ENCODE measurements at places on chromosomes 11 and 22. TPM values are rescaled to one million over a fixed set of nuclear protein-coding genes. Genes with fewer than 3 reads are reported as not detected.

KMT5B gene
- total RNA-seq, result 21.7 TPM

SYT12 gene
- total RNA-seq, result 0.37 TPM

DRD4 gene
- 0.28 TPM for total RNA-seq

DNA sequence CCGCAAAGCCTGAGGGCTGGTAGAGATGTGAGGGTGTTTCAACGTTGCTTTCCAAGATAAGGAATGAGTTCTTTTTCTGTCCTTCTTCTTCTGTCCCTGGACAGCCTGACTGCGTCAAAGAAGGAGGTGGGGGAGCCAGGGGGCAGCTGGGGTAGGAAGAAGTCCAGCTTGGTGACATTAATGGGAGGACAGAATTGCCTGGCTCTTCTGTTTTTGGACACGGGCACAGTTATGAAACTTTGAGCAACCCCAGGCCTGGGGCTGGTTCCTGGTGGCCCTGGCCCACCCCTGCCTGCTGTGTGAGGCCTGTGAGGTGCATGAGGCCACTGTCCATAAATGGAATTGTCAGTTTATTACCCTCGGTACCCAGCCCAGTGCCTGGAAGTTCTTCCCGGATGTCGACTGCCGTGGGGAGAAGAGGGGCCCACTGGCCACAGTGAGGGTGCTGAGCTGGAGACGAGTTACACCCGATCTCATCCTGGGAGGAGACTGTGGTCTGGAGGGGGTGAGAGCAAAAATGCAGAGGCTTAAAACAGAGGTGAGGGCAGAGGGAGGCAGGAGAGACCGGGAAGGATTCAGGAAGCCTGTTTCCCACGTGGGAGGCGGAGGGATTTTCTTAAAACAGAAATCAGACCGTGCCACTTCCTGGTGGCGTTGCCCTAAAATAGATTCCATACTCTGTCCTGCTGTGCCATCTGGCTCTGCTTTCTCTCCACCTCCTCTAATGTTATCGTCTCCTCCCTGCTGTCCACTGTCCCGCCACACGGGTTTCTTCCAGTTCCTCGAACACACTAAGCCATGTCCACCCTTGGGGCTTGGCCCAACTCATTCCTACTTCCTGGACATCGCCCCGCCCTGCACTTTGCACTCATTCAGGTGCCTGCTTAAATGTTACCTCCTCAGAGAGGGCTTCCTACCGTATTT, 59.7 kb upstream of the RASD2 start:
- H3K4me1 ChIP-seq, result no peaks in the 10 kb centered on the region
- H3K27me3 ChIP-seq, result no peaks in the 10 kb centered on the region
- peak; percentile 12 for DNase-seq
- H3K27ac ChIP-seq, result no peak overlapping the region
- H3K36me3 ChIP-seq, result no peaks in the 10 kb centered on the region
- no peak overlapping the region for H3K4me3 ChIP-seq

GRCh38 chr22:18145676-18146388, 4.1 kb upstream of the USP18 start:
- H3K27me3 ChIP-seq, result no peaks in the 10 kb centered on the region
- no peaks in the 10 kb centered on the region for H3K4me1 ChIP-seq
- H3K4me3 ChIP-seq, result no peak overlapping the region
- no peaks in the 10 kb centered on the region for H3K36me3 ChIP-seq

DNA sequence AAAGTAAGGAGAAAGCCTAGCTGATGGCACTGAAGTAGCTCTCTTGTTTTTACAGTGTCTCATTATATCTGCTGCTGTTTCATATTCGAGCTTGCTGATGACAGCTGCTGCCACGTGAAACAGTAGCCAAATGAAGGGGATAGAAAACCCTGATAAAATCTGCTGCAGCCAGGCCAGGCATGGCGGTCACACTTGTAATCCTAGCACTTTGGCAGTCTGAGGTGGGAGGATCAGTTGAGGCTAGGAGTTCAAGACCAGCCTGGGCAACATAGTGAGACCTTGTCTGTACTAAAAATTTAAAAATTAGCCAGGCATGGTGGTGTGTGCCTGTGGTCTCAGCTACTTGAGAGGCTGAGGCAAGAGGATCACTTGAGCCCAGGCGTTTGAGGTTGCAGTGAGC, 13.4 kb downstream of the IFT46 start:
- no peak overlapping the region for H3K4me3 ChIP-seq
- no peaks in the 10 kb centered on the region for H3K4me1 ChIP-seq
- H3K27me3 ChIP-seq, result no peaks in the 10 kb centered on the region

DNA sequence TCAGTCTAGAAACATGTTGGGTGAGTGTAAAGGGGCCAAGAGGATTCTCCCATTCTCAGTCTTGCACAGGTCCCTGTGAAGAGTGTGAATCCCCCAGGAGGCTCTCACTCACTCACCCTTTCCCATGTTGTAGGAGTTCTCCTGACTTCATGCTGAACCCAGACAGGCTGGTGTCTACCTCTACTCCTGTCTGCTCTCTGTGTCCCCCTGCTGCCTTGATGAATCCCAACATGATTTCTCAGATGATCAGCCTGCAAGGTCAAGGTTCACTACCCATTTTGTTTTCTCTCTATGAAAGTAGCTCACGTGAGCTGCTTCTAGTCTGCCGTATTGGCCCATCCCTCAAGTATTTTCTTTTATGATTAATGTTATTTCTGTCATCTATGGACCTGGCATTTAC, 500.6 kb downstream of the ETS1 start:
- no peak overlapping the region for H3K27ac ChIP-seq
- no peak overlapping the region for H3K4me3 ChIP-seq
- H3K36me3 ChIP-seq, result no peaks in the 10 kb centered on the region
- H3K4me1 ChIP-seq, result no peaks in the 10 kb centered on the region
- no peaks in the 10 kb centered on the region for H3K27me3 ChIP-seq

DNA sequence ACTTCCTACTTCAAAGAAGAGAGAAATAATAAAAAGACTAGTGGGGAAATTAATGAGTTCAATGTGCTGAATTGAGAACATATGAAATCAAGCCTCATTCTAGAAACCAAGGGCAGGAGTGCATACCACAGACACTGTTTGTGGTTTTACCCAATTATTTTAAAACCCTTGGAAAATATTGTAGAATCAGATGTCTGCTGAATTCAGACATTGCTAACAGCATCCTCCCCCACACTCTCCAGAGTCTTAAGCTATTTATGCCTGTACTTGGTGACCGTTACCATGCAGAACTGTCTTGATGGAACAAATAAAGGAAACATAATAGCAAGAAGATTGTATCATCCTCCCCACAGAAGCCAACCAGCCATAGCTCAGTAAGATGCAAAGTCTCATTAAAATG, 850.1 kb downstream of the NTM start:
- H3K4me1 ChIP-seq, result no peaks in the 10 kb centered on the region
- no peak overlapping the region for H3K4me3 ChIP-seq
- H3K36me3 ChIP-seq, result no peaks in the 10 kb centered on the region
- H3K27me3 ChIP-seq, result no peaks in the 10 kb centered on the region
- no peak for DNase-seq

DNA sequence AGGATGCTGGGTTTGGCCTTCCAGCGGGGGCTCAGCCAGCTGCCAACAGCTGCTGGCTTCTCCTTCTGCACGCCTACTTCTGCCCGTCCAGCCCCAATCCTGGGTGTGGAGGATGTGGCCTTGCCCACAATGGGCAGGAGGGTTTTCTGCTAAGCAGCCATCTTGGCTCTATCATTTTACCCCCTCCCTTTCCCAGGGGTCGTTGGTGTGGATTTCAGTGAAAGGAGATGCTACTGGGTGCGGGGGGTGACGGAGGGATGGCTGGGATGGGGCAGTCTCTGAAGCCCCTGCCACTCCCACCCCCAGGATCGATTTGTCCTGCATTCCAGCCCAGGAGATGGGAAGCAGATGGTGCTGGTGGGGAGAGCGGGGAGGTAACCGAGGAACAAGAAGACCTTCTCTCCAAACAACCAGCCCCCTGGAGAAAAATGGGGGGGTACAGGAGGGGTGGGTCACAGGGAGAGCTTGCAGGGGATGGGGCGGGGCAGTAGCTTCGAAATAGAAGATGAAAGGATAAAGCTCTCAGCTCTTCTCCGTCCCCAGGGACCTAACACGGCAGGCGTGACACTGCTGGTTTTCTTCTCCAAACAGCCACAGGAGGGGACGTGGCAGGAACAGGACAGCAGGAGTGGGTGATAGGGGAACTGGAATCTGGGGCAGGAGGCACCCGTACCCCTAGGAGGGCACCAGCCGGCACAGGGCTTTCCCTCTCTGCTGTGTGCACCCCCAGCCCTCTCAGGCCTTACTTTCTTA, 68.9 kb downstream of the NECTIN1 start:
- H3K27me3 ChIP-seq, result no peaks in the 10 kb centered on the region
- no peak overlapping the region for H3K4me3 ChIP-seq
- DNase-seq, result no peak
- H3K27ac ChIP-seq, result no peak overlapping the region
- H3K4me1 ChIP-seq, result no peaks in the 10 kb centered on the region
- H3K36me3 ChIP-seq, result no peaks in the 10 kb centered on the region

- no peaks in the 10 kb centered on the region for H3K27me3 ChIP-seq
- H3K36me3 ChIP-seq, result no peaks in the 10 kb centered on the region
- H3K4me3 ChIP-seq, result no peak overlapping the region
- no peaks in the 10 kb centered on the region for H3K4me1 ChIP-seq
These were observed 60.4 kb upstream of the CD5 start for GRCh38 chr11:61041755-61042518.

DNA sequence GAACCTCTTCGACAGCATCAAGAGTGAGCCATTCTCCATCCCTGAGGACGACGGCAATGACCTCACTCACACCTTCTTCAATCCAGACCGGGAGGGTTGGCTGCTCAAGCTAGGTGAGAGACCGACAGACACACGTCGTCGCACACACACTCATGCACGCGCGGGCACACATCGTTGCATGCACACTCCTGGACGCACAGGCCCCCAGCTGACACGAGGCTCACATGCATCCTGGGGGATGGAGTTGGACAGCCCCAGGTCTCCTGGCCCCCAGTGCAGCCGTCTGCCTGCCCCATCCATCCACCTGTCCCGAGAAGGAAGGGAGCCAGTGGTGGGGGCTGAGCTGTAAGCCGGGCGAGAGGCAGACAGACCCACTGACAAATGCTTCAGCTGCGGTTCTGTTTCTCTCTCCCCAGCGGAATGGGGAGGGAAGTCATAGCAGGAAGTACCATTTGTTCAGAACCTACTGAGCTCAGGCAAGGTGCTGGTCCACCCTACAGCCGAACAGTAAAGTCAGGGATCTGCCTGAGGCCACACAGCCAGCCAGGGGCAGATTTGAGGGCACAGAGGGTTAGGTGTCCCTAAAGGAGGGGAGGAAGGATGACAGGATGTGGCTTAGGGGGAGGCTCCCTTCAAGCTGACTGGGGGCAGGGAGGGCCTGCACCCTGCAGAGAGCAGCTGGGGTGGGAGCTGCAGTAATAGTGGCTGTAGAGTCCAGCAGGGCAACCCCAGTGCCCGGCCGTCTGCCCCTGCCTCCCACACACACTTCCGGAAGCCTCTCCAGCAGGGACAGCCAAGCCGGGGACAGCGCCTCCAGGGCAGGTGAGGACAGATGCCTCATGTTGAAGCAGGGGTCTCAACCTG, 27.1 kb downstream of the CYTH4 start:
- no peak overlapping the region for H3K4me3 ChIP-seq
- H3K4me1 ChIP-seq, result no peaks in the 10 kb centered on the region
- H3K27ac ChIP-seq, result no peak overlapping the region
- DNase-seq, result no peak

DNA sequence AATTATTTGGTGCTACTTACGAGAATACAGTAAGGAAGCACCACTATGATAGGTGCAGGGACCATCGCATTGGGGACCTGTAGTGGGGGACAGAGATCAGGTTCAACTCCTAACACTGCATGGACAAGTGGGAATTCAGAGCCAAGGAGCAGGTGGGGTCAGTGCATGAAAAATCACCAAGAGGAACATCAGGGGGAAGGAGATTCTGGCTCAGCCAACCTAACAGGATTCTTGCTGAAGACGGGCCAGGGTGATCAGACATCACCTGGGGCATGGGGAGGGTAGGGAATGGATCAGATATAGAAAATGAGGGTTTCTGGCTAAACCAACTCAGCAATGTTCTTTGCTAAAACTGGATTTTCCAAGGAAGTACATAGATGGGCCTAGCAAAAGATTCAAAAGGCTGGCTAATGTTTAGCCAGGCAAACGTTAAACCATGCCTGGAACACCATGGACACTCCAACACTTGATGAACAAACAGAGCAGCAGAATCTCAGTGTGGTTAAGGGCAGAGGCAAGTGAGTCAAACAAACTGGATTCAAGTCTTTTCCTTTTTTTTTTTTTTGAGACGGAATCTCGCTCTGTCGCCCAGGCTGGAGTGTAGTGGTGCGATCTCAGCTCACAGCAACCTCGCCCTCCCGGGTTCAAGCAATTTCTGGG, 70.0 kb downstream of the MICAL3 start:
- H3K27me3 ChIP-seq, result no peaks in the 10 kb centered on the region
- no peak for DNase-seq
- peaks cover 12% of the 10 kb centered on the region for H3K4me1 ChIP-seq
- no peak overlapping the region for H3K27ac ChIP-seq
- H3K4me3 ChIP-seq, result no peak overlapping the region

- DNase-seq, result peak; percentile 64
- no peaks in the 10 kb centered on the region for H3K4me1 ChIP-seq
- H3K27me3 ChIP-seq, result no peaks in the 10 kb centered on the region
- no peak overlapping the region for H3K27ac ChIP-seq
These were observed 204.9 kb downstream of the CSNK2A3 start for GRCh38 chr11:11148104-11148509.

DNA sequence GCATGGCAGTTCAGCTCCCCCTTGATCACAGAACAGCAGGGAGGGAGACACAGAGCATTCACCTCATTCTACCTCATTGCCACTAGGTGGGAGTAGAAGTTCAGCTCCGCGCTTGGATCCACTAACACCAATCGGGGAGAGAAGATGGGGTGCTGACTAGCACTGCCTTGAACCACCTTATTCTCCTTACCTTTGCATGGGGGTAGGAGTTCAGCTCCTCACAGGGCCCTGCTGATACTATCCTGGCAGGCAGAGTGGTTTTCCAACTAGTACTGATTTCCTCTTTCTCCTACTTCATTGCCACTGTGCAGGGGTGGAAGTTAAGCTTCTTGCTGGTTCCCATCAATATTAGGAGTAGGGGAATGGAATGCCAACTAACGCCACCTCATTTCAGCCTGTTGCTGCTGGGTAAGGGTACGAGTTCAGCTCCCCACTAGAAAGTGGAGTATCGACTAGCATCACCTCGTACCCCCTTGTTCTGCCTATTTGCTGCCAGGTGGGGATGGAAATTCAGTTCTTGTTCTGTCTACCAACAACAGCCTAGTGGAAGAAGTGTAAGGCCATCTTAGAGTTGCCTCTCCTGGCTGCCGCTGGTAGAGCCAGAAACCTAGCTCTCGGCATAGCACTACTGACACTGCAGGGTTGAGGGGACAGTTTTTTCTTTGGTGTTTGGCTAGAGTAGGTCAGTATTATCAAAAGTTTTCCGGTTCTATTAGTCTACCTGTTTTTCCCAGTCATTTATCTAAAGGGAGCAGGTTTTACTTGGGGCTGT, 550.9 kb upstream of the CCDC90B start:
- no peaks in the 10 kb centered on the region for H3K36me3 ChIP-seq
- H3K4me3 ChIP-seq, result no peak overlapping the region
- H3K27ac ChIP-seq, result no peak overlapping the region
- no peaks in the 10 kb centered on the region for H3K4me1 ChIP-seq

DNA sequence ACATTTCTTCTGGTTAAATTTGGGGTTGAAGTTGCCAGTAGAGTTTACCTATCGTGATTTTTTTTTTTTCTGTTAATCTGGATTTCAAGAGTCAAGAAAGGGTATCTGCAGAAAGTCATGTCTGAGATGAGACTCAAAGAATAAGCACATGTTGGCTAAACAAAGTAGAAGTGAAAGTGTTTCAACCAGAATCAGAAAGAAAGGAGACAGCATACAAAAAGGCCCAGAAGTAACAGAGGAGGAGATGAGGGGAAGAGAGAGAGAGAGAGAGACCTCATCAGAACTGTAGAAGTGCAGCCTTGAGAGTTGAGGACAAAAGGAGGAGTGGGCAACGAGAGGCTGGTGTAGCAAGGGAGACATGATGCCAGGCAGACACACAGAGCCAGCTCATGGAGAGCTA, 54.9 kb downstream of the SVIP start:
- H3K36me3 ChIP-seq, result no peaks in the 10 kb centered on the region
- DNase-seq, result no peak
- no peak overlapping the region for H3K27ac ChIP-seq

Measured in pancreas (tissue), 10 donors.